SK-N-DZ (cell line): ENCODE measurements at places on chromosomes 5 and 9.
A peak's percentile ranks its signal among the peaks of the same experiment; 100 is the strongest.

DNA sequence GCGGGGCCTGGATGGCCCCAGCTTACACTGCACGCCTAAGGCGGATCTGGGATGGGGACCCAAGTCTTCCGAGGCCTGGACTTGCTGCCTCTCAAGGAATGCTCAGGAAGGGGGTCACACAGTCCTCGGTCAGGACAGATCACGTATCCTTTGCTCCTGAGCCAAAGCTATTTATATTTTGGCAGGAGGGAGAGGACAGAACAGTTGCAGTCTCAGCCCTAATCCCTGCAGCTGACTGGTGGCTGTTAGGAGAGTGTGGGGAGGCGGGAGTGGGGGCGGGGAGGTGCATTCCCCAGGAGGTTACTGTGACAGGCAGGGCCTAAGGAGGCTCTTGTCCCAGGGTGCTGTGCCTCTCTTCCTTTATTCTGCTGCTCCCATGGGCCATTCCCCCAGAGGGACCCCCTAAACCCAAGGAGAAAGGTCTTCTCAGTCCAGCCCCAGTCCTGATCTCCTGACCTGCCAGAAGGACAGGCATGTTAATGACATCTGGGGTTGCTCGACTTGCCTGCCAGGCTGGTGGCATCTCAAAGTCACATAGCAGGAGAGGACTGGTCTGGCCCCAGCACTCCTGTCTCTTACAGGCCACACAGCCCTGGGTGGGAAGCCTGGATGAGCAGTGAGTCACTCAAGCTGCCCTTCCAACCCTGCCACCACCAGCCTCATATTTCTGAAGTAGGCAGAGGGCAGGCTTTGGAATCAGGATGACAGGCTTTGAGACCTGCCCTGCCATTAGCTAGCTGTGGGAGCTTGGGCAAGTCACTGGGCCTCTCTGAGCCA, 51.9 kb downstream of the COL27A1 start:
- DNase-seq: no peak

DNA sequence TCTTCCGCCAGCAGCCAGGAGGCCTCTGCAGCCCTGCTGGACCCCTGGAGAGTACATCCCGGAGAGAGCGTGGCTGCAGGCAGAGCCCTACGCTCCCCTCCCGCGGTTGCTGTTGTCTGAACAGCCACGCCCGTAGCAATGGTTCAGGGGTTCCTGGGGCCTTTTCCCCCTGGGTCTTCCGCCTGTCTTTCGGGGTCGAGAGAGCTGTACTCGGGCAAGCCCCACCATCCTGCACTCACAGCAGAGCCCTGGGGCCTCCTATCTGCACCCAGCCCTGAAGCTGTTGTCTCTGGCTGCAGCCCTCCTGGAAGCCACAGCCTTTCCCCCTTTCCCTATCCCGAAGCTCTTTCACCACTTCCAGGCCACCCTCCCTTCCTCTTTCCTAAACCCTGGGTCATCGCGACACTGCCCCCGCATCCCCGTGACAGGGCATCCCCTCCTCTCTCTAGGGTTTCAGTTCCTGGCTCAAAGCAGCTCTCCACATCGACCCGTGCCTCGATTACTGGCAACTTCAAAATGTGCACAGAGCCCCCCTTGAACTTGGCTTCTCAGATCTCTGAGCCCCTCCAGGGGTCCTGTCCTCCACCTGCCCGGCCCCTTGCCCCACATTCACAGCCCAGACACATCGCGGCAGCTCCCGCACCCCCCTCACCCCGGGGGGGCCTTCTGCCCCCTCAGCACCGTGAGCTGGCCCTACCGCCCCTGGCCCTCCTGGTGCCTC, 43.9 kb upstream of the CEP72 start:
- no peak for DNase-seq

- no peak for DNase-seq
Measured at GRCh38 chr5:59115345-59115744, 532.5 kb downstream of the RAB3C start.

DNA sequence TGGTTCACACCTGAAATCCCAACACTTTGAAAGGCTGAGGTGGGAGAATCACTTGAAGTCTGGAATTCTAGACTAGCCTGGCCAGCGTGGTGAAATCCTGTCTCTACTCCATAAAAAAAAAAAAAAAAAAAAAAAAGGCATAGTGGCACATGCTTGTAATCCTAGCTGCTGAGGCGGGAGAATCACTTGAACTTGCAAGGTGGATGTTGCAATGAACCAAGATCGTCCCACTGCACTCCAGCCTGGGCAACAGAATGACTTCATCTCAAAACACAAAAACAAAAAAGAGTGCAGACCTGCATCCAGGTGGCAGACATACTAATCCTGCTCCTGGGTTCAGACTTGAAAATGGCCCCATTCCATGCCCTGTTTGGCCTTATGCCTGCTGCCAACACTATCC, 21.8 kb upstream of the ADAMTS19 start:
- DNase-seq: no peak

DNA sequence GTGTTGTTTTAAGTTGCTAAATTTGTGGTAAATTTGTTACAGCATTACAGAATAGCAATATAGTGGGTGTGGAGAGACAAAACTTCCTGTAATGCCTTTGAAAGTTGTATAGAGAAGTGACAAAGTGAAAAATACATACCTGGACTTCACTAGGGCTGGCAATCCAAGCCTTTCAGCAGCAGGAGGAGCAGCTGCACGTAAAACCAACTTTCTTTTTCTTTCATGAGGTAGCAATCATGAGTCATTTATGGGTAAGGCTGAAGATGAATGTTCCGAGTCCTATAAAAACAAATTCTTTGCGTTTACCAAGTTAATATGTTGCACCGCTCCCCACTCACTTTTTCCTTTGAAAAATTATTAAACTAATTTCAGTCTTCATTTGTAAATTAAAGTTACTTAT, 1138.2 kb downstream of the TAF11L14 start:
- no peak for DNase-seq

DNA sequence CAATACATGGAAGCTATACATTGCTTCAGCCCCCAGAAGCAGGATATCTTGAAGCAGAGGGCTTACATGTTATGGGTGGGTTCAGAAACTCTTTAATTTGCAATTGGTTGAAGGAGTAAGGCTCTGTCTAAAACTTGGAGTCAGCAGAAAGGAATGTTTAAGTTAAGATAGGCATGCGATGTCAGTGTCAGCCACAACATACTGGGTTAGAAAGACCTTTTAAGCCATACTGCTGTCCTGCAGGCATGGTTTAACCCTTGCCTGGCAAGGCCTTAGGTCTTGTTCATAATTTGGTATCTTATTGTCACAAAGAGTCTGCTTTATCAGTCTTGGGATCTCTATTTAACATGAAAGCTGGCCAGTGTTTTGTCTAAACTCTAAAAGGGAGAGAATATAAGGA, 1619.6 kb upstream of the WWC1 start:
- no peak for DNase-seq

- DNase-seq: no peak
Measured at GRCh38 chr5:154373729-154374179, 72.0 kb upstream of the SAP30L start.

DNA sequence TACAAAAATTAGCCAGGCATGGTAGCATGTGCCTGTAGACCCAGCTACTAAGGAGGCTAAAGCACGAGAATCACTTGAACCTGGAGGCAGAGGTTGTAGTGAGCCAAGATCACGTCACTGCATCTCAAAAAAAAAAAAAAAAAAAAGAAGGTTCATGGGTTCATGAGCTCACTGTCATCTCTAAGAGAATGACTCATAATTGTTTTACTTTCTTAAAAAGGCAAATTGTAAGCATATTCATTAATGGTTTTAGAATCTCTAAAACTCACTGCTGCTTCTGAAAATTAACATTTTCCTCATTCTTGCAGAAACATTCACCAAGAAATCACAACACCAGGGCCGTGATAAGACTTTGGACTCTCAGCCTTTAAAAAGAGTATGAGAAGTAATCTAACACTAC, 103.6 kb downstream of the GNA14 start:
- no peak for DNase-seq

DNA sequence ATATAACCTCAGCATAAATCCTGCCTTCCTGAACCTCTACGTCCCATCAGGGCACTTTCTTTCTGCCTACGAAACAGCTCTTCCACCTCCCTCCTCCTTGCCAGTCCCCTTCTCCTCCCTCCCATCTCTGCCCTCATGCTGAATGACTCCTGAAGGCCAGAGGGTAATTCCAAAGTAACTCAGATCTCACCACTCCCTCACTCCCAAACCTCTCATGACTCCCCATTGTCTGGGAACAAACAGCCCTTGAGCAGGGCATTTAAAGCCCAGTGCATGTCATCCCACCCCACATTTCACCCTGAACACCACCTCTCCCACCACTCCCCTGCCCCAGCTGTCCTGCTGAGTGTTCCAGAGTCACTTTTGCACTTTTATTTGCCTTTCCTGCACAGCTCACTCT, 8.9 kb upstream of the FBP1 start:
- no peak for DNase-seq

- DNase-seq: no peak
Measured at GRCh38 chr9:5621327-5621726, 7.6 kb upstream of the RIC1 start.

- DNase-seq: no peak
Measured at GRCh38 chr5:79237740-79238560, 2.0 kb downstream of the JMY start.

GRCh38 chr5:176736931-176737745, 73.2 kb upstream of the UNC5A start:
- no peak for DNase-seq

DNA sequence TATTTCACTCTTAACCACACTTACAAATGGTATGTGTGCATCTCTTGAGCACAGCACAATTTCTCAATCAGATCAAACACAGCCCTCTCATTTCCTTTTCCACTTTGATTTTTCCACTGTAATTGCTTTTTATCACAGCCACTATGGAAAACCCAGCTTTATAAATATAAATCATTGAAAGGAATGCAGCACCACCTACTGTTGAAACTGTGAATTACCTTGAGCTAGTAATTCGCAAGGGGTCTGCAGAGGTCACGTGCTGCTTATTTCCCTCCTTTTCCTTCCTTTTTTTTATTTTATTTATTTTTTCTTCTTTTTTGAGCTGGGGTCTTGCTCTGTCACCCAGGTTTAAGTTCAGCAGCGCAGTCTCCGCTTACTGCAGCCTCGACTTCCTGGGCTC, 76.9 kb downstream of the CDH6 start:
- peak; percentile 49 for DNase-seq

DNA sequence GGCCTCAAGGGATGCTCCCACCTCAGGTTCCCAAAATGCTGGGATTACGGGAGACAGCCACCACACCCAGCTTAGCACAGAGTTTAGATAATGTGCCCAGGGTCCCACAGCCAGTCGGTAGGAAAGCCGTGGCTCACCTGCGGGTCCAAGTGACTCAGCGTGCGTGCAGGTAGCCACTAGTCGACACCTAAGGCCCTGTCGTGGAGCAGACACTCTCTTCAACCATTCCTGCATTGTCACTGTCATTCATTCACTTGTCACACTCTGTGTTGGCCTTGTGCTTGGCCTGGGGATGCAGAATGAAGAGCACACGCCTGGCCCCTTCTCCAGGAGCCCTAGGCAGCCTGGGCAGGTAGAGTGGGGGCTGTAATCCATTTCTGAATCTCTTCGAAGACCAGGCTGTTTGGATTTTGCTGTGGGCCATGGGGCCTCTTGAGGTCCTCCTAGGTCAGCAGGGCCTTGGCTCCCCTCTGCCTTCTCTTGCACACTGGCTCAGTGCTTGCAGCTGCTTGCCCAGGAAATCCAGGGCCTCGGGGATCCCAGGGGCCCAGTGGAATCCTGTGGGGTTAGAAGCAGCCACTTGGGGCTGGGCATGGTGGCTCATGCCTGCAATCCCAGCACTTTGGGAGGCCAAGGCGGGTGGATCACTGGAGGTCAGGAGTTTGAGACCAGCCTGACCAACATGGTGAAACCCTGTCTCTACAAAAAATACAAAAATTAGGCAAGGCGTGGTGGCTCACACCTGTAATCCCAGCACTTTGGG, 6.1 kb upstream of the AIF1L start:
- DNase-seq: no peak

DNA sequence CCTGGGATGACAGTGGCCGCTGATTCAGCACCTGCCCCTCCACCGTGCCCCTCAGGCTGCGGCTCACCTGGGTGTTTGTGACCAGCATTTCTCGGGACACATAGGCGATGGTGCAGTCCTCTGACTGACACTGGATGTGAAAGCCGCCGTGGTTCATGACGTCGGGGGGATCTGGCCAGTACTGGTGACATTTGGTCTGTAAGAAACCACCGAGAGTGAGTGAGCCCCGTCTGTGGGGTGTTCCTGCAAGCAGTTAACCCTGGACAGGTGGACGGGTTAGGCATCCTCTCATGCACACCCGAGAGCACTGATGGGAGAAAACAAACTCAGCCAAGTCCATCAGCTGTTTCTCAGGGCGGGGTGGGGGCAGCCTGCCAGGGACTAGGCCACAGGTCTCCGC, 62.5 kb upstream of the EPB41L4B start:
- DNase-seq: no peak

GRCh38 chr9:135410421-135410820, 69.2 kb upstream of the PPP1R26 start:
- DNase-seq: no peak

DNA sequence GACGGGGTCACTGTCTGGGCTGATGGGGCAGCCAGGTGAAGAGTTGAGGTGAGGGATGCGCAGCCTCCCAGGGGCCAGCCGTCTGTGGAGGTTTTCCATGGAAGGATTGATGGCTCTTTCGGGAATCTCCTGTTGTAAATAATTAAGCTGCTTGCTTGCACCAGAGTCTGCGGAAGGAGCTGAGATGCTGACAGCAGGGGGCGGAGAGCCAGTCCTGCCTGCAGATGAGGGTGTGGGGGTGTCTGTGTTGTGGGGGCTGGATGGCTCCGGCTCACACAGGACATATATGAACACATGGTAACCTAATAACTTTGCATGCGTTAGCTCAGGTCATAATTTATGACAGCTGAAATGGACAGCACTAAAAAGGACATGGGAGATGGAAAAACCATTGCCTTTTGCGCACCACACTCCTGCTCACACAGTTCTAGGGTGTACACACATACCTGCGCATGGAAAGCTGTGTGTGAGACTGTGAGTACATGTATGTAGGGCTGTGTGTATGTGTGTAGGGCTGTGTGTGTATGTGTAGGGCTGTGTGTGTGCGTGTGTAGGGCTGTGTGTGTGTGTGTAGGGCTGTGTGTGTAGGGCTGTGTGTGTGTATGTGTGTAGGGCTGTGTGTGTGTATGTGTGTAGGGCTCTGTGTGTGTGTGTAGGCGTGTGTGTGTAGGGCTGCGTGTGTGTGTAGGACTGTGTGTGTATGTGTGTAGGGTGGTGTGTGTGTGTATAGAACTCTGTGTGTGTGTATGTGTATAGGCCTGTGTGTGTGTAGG, 36.8 kb upstream of the SEMA4D start:
- DNase-seq: no peak

- DNase-seq: no peak
Measured at GRCh38 chr9:121557581-121558447, 58.2 kb upstream of the GGTA1 start.

DNA sequence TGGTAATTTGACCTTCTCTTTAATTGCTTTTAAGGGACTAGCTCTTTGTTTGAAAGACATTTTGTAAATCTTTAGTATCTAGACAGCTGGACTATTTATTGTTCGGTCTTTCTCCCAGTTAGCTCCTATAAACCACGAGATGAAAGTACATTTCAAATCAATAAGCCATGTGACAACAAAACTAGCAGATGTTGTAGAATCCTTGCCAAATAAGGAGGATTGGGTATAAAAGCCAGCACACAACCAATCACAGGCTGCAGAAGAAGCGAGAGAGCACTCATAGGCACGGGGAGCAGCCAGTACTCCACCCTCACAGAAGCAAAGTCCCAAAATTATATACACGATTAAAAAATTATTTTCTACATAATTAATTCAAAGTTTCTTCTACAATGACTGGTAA, 8.1 kb upstream of the OMD start:
- DNase-seq: no peak
